ENCODE measurements at places on chromosomes 7 and 10. TPM values are rescaled to one million over a fixed set of nuclear protein-coding genes. Genes with fewer than 3 reads are reported as not detected.

IFIT1 gene
- 172 TPM for total RNA-seq

OR13A1 gene
- not detected for total RNA-seq

ASB15 gene
- total RNA-seq, result not detected

CNNM1 gene
- 0.09 TPM for total RNA-seq

PTPN20 gene
- total RNA-seq, result 0.27 TPM
